ENCODE measurements at places on chromosomes 4 and X.
A peak's percentile ranks its signal among the peaks of the same experiment; 100 is the strongest.

DNA sequence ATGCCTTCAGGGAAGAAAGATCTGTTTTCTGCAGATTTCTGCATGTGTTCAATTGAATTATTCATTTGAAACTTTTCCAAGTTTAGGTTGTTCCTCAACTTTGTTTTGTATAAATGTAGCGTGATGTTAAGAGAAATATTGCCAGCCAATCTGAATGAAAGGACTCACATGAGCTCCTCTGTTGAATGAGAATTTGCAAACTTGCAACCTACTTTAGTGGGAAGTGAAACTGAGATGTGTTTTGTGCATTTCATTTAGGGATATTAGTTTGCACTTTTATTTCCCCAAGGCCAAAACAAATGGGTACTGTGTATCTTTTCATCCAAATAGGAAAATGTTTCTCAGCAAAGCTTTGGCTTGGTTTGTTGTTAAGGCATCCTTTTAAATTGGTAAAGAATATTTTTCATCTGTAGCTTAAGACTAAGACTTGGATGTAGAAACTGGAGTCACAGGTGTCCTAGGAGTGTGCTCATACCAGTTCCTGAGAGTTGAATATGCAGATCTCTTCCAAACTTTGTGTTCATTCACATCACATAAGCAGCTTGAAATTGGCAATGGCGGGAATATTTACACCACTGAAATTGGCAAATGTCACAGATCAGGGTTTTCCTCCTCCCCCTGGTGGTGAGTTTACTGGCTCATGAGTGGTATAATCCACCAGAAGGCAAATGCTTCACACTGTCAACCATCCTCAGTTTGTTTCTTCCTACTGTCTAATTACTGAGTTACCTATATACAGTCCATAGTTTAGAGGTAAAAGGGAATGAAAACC is 193.6 kb upstream of the BANK1 start:
- DNase-seq: peak; percentile 14

- no peak for DNase-seq
Measured at GRCh38 chr4:152860046-152860445, 76.1 kb upstream of the FHDC1 start.

- DNase-seq: no peak
Measured at GRCh38 chrX:143635915-143636314, at the start of gene SLITRK4. Gene SLITRK4, minus strand, starts transcription at chrX:143636101. Its CDS starts 4,993 bp downstream, at chrX:143631108.

- no peak for DNase-seq
Measured at GRCh38 chr4:119206178-119206577, 6.3 kb upstream of the USP53 start.

GRCh38 chr4:189367832-189368231 is 572.8 kb upstream of the FRG1 start:
- DNase-seq: no peak

- no peak for DNase-seq
Measured at GRCh38 chr4:88908003-88908402, 149.0 kb downstream of the FAM13A start.

DNA sequence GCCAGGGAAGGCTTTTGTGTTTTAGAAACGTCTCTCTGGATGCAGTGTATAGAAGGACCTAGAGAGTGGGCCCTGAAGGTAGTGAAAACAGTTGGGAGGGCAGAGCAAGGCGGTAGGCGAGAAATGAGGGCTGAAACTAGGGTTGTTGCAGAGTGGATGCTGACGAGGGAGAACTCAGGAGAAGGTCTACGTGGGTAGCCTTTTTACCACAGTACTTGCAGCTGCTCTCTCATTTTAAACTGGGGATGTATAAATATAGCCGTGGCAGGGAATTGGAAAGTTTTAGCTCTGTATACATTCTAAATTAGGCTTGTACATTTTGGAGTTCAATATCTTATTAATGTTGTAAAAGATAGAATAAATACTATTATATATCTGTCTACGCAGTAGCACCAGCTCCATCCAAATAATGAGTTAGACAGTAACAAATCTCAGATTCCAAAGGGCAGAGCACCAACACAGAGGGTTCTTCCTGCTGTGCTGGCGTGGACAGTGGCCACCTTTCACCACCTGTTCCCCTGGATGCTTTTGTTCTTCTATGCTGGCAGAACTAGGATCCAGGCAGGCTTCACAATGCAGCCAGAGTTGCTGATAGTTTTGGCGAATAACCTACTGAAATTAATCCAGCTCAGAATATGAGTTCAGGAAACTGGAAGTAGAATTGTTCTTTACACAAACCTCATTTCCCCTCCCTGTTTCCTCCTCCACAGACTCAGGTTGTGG is 31.7 kb downstream of the CCNG2 start:
- DNase-seq: no peak

GRCh38 chr4:184534511-184535391 is 60.4 kb upstream of the IRF2 start:
- peak; percentile 60 for DNase-seq

- DNase-seq: no peak
Measured at GRCh38 chrX:143634663-143635455, 1.0 kb downstream of the SLITRK4 start.

- peak; percentile 1 for DNase-seq
Measured at GRCh38 chrX:65196758-65197360, 220.6 kb upstream of the ZC4H2 start.

DNA sequence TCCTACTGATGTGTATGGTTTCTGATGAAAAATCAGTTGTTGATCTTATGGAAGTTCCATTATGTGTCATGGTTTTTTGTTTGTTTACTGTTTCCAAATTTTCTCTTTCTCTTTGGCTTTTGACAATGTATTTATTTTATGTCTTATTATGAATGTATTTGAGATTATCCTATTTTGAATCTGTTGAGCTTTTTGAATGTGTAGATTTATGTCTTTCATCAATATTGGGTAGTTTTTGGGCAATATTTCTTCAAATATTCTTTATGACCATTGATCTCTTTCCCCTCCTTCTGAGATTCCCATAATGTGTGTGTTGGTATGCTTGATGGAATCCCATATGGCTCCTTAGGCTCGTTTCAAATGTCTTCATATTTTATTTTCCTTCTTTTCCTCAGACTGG is 80.5 kb upstream of the FAM47C start:
- DNase-seq: no peak

DNA sequence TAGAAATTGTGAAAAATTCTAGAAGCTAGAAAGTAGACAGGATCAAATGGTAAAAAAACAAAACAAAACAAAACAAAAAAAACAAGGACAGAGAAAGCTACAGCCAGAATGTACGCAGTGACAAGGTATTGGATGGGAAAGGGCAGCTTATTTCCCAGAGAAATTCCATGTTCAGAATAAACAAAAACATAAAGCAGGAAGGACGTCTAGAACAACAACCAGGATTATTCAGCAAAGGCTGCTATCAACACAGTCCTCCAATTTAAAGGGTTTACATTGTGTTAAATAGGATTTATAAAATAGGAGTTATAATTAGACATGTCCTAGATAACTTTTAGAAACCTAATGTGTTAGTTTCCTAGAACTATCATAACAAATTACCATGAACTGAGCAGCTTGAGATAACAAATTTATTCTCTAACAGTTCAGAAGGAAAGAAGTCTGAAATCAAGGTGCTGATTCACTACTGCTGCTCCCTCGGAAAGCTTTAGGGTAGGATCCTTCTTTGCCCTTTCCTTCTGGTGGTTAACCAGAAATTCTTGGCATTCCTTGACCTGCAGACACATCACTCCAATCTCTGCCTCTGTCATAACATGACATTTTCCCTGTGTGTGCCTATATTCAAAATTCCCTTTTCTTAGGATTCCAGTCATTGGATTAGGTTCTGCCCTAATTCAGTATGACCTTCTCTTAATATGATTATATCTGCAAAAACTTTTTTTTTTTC is 175.6 kb downstream of the SNCA start:
- no peak for DNase-seq

DNA sequence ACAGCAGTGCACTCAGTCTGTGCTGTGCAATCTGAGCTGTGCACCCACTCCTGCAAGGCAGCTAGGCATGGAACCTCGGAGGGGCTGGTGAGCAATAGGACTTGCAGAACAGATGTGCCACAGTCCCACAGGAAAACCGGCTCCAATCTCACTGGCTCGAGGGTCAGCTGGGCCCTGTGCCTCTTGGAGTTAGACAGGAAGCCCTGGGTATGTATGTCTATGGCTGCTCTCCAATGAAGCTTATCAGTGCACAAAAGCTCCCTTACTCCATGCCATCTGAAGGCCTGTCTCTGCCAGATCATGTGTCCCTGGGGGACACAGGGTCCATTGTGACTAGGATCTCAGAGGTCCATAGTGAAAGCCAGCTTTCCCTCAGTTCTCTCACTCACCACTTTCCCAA is 335.8 kb downstream of the SH3BGRL start:
- no peak for DNase-seq

DNA sequence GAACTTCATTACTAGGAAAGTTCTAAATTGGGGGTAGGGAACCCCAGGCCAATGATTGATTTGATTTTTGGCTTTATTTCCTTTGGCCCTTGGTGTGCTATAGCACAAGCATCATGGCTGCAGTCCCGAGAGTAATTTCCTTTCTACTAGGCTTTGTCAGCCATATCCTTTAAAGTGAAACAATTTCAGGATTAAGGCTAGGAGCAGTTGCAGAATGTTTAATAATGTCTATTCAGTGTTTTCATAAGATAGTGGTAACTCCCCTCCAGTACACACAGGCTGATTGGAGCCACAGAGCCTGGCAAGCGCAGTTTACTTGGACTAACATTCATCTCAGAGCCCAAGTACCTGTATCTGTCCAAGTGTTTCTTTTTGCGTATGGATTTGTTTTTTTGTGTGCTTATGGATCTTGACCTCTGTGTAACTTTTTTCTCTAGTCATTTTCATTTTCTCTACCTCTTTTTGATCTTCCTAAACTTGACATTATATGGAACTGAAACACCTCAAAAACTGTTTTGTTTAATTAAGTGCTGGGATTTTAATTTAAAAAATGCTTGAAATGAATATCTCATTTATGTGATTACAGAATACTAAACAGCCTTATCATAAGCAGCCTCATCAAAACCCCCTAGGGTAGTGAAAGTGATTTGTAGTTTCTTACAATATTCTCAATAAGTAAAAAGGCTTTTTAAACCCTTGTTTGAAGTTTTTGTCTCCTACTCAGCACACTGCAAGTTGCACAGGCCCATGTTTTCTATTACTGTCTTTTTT is 7.5 kb downstream of the STIM2 start:
- no peak for DNase-seq

- no peak for DNase-seq
Measured at GRCh38 chr4:66613591-66613990, 931.7 kb downstream of the CENPC start.

- DNase-seq: no peak
Measured at GRCh38 chrX:38578167-38578566, 16.8 kb downstream of the TSPAN7 start.

DNA sequence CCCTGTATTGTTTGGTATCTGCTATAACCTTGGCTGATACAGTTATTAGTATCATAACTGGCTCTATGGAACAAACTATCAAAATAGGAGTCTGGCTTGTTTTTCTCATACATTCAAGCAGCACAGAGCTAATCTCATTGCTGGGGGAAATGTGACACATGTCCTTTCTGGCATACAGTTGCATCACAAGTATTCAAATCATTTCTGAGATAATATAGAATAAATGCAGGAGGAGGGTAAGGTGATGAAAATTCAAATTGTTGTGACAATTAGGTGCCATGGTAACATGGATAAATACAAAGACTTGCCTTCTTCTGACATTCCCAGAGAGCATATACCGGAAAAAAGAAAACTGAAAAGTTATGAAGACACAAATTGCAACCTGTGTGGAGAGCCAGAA is 2706.8 kb downstream of the ARAP2 start:
- no peak for DNase-seq

- DNase-seq: no peak
Measured at GRCh38 chr4:87521757-87522374, 7.3 kb downstream of the SPARCL1 start.

- DNase-seq: no peak
Measured at GRCh38 chr4:7132249-7132648, 60.1 kb upstream of the SORCS2 start.

DNA sequence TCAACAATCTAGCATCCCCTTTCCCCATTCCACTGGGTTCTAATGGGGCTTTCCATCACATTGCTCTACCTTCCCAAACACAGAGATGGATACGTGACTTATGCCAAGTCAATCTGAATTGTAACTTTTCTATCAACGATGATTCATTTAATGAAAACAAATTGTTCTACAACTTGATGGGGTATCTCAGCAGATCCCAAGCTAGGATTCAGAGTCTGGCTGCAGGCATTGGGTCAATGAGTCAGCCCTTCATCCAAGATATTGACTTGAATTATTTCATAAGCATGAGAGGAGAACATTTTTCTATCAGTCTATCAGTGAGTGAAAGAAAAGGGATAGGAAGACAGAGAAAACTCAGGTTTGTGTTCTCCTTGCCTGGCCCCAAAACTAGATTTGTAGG is 15.0 kb upstream of the HPGDS start:
- no peak for DNase-seq

GRCh38 chr4:113616443-113616842 is 145.1 kb downstream of the CAMK2D start:
- no peak for DNase-seq

- peak; percentile 43 for DNase-seq
Measured at GRCh38 chr4:169823685-169824084, 65.9 kb upstream of the HPF1 start.

- DNase-seq: no peak
Measured at GRCh38 chr4:53531585-53532224, 59.6 kb downstream of the LNX1 start.

GRCh38 chr4:146368209-146368608 is 153.5 kb downstream of the SLC10A7 start:
- DNase-seq: no peak

DNA sequence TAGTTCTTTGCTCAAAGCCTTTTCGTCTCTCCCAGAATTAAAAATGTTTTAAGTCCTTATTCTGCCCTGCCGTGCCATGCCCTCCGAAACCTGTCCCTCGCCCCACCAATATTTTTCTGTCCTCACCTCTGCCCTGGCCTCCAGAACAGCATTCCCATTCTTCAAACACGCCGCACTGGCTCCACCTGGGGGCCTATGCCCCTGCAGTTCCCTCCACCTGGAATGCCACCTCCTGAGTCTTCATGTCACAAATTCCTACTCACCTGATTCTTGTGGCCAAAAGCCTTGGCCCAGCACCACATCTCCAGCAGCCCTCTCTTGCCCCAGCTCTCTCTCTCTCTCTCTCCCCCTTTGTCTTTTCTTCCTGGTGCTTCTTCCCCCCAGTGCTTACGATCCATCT is 91.6 kb downstream of the APBB2 start:
- no peak for DNase-seq

- no peak for DNase-seq
Measured at GRCh38 chr4:5387457-5387856, 320.9 kb downstream of the EVC2 start.

GRCh38 chr4:3074846-3075651 is 568 bp downstream of the HTT start:
- peak; percentile 63 for DNase-seq

DNA sequence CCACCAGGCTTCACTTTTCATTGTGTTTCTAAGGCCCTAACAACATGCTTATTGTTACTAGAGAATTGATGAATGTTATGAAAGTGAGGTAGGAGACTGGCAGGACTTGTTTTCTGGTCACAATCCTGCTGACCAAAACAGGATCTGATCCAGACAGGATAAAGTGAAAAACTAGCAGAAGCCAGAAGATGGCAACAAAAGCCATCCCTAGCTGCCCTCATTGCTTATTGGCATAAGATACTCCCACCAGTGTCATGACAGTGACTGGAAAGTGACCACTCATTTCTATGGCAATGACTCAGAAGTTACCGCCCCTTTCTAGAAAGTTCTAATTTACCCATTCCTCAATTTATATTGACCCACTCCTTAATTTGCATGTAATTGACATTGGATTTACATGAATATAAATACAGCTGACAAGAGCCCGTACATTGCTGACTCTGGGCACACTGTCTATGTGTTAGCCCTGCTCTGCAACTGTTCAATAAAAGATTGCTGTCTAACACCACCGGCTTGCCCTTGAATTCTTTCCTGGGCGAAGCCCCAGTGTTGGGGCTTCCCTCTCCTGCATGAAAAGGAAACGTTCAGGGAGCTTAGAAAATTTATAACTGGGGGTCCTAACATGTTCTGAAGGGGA is 30.0 kb upstream of the FGG start:
- no peak for DNase-seq
